ENCODE measurements at places on chromosomes 4 and X.

DNA sequence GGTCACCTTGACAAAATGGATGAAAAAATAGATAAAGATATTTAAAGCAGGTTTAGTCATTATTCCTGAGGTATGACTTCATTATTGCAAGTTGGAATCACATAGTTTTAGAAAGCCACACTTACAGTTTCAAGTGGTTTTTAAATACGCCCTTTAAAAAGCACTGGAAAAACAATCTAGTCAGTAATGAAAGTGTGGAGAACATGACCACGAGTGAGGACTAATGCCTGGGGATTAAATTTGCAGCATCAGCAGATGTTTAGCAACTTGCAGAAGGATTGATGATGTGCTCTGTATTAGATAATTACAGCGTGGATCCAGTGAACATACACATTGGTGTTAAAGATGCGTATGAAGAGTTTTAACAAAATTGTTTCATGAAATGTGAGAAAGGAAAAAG, 5.9 kb downstream of the SPARCL1 start:
- DNase-seq, result no peak

DNA sequence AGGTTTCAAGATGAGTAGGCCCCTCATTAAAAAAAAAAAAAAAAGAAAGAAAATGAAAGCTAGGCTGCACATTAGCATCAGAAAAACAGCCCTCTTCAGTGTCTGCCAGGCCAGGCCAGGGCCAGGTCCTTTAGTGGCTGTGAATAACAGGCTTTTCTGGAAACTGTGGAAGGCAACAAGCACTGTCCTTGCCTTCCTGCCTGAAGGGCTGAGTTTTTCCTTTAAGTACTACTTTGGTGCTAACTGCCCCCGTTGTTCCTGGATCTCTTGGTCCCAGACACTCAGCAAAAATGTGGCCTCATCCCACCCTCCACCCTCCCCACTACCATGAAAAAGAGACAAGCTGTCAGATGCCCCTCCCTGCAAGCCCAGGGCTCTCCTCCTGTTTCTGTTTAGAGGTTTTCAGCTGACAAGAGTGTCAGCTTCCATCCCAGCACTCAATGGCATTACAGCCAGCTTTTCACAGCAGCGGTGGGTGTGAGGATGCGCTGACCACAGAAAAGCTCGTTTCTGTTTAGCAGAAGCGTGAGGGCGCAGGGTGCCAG, 174.2 kb downstream of the NHS start:
- no peak for DNase-seq

DNA sequence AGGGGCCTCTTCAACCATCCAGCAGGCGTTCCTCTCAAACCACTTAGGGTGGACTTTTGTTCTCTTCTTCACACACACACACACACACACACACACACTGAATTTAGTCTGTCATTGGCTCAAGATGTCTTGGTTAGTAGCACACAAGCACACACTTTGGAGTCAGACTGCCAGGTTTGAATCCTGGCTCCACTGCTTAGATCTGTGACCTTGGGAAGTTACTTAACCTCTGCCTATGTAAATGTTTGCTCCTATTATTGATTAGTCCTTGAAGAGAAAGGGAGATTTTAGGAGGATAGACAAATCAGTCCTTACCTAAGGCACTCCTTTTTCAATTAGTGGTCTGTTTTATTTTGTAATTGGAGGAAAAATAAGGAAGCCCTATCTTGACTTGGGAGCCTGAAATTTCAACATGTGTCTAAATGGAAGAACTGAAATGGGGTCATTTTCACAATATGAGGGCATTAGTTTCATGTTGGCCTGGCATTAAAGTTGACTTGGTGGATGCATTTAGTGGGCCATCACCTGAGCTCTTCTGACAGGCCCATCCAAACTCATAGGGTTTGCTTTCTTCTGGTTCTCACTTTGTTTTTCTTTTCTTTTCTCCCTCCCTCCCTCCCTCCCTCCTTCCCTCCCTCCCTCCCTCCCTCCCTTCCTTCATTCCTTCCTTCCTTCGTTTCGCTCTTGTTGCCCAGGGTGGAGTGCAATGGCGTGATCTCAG, 13.3 kb upstream of the TMEM131L start:
- no peak for DNase-seq

DNA sequence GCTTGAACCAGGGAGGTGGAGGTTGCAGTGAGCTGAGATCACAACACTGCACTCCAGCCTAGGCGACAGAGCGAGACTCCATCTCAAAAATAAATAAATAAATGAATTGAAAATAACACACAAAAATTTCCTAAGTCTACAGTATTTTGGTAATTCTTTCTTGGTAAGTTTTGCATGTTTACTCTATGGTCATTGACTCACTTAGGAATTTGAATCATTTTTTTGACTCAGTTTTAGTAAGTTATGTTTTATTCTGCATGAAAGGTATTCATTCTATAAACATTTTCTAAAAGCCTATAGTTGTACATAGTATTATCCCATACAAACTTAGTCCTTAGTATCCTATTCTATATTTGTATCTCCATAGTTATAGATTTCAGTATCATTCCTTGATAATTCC, 772.9 kb upstream of the SLIT2 start:
- DNase-seq, result peak; percentile 28

DNA sequence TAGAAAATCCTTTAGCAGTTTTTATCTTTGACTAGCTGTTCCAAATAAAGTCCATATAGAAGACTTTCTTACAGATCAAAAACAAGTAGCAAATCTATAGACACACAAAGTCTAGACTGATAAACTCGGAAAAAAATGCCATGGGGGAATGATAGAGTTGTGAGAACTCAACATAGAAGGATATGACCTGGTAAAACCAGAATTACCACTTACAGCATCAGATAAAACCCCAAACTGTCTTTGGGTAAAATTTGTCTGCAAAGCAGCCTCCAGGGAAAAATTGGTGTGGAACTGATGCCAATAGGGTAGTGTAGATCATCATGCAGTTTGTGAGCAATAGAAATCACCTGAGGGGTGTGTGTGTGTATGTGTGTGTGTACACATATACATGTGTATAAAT, 579.1 kb downstream of the SPOCK3 start:
- no peak for DNase-seq

DNA sequence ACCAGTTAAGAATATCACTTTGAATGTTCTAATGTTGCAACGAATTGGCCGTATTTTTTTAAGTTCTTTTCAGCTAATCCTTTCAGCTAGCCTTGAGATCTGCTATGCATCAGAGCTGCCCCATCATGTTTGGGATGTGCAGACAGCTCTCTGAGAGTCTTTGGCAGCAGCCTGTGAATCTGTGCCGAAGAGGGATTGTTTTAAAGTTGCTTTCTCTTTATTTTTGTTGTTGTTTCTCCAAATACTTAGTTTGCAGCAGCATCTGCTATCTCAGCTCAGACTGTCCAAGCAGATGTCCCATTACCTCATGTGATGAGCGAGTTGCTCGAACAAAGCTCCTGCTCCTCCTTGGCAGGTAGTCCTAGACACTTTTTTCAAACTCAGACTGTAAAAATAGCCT, 1002.5 kb upstream of the INTU start:
- DNase-seq, result peak; percentile 40

DNA sequence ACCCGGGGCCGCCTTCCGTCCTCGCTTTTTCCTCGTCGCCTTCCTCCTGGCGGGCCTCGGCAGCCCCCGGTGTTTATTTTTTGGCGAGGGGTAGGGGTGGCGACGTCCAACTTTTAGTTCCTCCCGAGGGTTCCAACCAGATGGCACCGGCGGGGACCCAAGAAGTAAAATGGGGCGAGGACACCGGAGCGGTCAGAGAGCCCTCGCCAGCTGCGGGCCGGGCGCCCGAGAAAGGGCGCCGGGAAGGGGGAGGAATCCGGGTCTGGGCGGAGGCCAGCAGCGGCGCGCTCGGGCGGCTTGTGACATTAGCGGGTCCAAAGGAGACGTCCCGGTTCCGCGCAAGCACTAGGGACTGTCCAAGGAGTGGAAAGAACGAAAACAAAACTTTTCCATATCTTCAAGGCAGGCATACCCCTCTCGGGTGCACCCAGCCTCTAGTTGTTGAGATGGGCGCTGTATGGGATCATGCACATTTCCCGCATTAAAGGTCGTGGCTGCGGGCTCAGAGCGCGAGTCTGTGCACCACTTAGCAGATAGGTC, 691 bp upstream of the USP46 start:
- DNase-seq, result peak; percentile 29

DNA sequence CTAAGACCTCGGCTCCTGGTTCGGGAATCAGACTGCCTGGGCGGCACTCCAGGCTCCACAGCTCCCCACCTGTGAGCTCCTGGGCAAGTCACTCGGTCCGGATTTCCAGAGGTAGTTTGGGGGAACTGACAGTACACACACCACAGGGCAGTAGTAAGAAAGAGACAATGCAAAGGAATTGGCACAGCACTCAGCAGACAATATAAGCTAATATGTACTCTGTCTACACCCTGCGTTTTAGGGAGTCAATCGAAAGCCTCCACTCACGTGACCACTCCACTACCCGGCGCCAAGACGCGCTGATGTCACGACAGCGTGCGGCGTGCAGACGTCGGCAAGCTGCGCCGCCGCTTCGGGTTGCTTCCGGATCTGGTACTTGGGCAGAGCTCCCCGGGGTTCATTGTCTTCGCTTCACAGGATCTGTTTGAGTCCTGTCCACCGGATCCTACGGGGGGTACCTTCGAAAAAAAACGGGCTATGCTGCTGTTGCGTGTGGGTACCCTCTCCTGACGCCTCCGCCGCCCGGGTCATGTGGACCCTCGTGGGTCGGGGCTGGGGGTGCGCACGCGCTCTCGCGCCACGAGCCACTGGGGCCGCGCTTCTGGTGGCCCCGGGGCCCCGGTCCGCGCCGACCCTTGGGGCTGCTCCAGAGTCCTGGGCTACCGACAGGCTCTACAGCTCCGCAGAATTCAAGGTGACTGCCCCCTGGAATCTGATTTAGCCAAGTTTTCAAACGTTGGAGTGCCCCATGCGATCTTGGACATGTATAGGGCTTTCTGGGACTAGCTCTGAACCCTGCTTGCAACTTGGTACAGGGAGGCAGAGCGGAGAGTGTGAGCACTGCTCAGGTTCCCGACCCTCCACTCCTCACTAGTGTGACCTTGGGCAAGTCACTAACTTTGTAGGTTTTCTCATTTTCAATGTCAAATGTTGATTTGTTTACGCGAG, at the start of gene GUF1:
Gene GUF1 (plus strand): TSS at position 327 of the 948 bp plus-strand sequence. CDS start 203 bp downstream, at position 530.
- DNase-seq, result peak; percentile 84

- no peak for DNase-seq
Observed at GRCh38 chrX:88886908-88887307, 139.9 kb downstream of the CPXCR1 start.

GRCh38 chr4:151853034-151853433, 92.2 kb upstream of the GATB start:
- DNase-seq, result no peak

GRCh38 chr4:70654605-70655011, 11.7 kb downstream of the JCHAIN start:
- DNase-seq, result peak; percentile 32

- peak; percentile 15 for DNase-seq
Observed at GRCh38 chr4:38290366-38290765, 330.2 kb downstream of the PTTG2 start.

- no peak for DNase-seq
Observed at GRCh38 chr4:90246816-90247215, 119.6 kb downstream of the CCSER1 start.

- DNase-seq, result no peak
Observed at GRCh38 chr4:94570558-94570957, 118.8 kb downstream of the PDLIM5 start.

DNA sequence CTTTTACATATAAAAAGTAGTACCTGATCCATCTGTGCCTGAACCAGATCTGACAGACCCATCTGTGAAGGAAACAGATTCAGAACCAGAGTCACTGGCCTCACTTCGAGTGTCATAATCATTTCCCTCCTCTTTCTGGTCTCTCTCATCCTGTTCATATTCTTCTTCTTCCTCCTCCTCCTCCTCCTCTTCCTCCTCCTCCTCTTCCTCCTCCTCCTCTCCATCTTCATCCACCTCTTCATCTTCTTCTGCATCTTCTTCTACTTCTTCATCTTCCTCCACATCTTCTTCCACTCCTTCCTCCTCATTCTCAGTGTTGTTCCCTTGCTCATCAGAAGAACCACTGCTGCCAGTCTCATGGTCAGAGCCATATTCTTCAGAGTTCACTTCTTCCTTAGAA, 12.9 kb downstream of the YTHDC1 start:
- no peak for DNase-seq

DNA sequence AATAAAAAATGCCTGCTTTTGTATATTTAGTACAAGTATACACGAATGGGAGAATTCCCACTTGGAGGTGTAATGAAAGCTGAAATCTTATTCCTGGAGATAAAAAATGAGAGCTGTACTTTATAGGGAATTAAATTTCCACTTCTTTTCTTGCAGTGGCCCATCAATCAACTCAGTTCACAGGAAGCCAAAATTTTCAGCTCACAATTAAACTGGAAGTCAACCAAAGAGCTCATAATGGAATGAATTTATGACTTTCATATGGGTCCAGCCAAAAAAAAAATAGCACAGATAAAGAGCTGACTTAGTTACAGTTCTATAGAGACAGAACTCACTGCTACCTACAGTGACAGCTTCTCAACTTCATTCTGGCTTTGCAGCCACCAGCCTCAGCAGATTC, 115.2 kb upstream of the TBC1D9 start:
- no peak for DNase-seq

DNA sequence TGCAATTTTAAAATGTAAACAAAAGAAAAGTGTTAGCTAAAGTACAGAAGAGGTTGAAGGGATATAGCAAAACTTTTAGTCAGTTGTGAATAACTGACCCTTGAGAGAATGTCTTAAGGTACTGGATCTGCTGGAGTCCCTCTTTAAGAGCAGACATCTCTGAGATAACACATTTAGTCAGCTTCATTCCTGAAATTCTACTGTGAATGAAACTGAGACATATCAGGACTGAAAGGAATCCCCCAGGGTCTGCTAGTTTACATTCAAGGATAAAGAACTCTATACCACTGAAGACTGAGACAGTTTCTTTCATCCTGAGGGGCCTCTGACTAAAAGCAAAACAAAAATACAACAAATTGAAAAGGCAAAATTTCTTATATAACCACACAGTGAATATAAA, 54.4 kb downstream of the PGRMC1 start:
- DNase-seq, result no peak

- no peak for DNase-seq
Observed at GRCh38 chr4:56637154-56637553, 43.9 kb downstream of the HOPX start.

DNA sequence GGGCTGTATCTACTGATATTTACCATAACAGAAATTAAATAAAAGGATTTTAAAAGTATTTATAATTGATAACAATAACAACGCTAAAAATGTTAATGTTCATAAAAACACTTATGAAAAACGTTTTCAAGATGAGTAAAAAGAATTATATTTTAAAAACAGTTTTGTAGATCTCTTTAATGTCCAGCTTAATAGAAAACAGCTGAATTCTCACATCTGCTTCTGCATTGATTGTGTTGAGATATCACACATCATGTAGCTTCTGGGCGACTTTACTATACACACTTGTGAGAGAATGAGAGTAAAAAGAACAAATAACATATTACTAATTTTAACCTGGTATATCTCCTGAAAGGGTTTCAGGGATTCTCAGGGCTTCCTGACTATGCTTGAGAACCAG, 83.6 kb downstream of the NCAPG start:
- DNase-seq, result no peak

DNA sequence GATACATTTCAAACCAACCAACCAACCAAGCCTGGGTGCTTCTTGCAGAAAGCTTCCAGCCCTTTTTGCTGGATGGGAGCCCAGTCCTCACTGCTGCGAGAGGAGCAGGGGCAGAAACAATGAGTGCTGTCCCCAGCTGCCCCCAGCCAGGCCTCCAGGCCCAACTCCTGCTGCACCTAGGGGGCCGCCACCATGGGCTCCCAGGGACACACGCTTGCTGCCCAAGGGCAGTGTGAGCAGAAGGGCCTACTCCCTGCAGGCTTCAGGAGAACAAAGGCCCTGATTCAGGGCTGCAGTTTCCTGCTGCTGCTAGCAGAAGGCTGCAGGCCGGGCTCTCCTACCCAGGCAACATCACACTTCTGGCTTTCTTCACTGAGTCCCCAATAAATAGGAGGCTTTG, 37.7 kb upstream of the ENPP6 start:
- no peak for DNase-seq

All from AG10803 (cell line).